ENCODE measurements at places on chromosomes 4 and X.

GRCh38 chrX:48458711-48459110, 11.3 kb downstream of the SLC38A5 start:
- no peak for DNase-seq

GRCh38 chr4:96025011-96025410, 185.1 kb downstream of the PDHA2 start:
- no peak for DNase-seq

- DNase-seq = no peak
These were observed 25.2 kb downstream of the WDR44 start for GRCh38 chrX:118370921-118371624.

DNA sequence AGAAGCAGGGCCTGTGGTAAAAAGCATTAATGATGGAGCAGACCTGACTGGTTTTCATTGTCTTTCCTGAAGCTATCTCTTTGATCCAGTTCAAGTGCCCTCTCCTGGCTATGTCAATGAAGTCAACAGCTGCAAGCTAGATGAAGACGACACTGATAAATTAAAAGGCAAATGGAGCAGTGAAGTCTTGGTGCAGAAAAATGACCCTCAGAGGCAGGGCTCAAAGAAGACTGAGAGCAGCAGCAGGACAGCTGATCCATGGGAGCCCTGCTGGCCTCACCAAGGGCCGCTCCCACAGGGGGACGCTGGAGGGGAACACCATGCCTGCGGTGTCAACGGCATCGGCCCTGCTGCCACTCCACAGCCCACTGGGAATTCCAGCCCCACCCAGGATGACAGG, 96.2 kb downstream of the RELL1 start:
- no peak for DNase-seq

Data from stimulated activated CD8-positive, alpha-beta memory T cell treated with anti-CD3 and anti-CD28 coated beads, Interleukin-2, amount 100 ng/mL, for 1 hour (primary cell).